ENCODE measurements at places on chromosomes 12 and 14.

DNA sequence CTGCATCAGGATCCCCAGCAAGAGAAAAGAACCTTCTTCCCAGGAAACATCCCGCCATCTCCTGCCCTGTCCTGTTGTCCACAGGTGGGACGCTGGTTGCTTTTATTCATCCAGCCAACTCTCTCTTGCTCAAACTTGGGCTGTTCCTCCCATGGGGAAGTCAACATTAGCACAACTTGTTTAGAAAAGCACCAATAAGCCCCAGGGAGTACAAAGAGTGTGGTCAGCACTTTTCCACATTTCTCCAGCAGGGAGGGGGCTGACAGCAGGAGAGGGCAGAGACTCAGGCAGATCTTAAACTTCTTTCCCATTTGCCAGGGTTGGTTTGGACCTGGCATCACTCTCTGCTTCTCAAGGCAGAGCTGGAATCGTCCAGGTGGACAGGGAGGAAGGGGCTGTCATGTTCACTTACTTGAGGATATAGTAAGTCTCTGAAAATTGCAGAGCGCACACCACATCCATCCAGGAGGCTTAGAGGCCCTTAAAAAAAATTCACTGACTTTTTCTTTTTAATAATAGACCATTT is 74.9 kb downstream of the RBM19 start:
- DNase-seq = no peak

DNA sequence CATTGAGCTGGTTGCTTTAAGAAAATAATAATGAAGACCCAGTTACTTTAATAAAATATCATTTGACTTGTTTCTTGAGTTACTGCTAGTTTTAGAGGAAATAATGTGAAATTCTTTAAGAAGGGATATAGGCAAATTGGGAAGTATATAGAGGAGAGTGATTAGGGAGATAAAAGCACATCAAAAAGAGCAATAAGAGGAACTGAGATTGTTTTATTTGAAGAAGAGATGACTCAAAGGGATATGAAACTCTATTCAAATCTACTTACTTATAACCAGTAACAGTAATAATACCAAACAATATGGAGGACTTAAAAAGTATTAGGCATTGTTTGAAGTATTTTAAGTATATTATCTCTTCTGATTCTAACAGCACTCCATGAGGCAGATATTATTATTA is 37.1 kb downstream of the LRRK2 start:
- DNase-seq = no peak

DNA sequence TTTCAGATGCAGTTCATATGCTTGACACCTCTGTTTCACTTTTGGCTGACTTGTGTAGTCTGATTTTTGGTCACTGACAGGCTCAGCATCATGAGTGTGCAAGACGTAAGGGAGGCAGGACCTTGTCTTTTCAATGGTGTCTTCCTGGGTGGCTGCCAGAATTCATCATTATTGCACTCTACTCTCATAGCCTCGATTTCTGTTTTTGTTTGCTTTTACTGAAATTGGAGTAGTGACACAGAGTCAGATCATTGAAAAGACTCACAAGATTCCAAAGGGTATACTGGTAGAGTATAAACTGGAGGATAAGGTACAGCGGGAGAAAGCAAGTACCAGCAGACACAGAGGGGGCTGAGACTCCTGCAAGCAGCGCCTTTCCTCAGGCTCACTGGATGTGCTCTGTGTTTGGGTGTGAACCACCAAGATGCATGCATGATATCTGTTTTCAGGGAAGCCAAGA is 126.3 kb upstream of the FGD4 start:
- no peak for DNase-seq

DNA sequence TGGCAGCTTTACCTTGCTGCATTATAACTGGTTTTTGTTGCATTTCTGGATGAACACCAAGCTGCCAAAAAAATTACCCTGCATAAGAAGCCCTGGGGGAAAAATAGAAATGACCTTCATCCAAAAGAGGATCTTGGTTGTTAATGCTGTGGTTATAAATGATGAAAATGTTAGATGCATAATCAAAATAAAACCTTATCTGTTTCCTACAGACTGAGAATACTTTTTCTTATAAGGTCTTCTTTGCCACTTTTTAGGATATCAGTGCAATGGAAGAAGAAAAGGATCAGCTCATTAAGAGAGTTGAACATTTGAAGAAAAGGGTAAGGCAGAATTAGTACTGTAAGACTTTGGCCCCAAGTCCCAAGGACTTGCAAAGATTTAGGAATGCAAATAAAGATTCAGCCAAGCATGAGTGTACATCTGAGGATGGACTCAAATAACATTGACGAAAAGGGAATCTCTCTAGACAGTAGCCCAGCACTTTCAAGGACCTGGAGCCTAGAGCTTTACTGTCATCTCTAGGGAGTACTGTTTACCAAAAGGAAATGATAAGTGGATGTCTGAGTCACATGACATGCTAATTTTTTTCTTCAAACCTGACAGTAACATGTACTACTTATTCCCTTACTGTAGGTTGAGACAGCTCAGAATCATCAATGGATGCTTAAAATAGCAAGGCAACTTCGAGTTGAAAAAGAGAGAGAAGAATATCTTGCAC is 10.7 kb downstream of the IFT81 start:
- DNase-seq = no peak

- DNase-seq = no peak
Measured at GRCh38 chr12:113055594-113056380, 743 bp upstream of the DTX1 start.

DNA sequence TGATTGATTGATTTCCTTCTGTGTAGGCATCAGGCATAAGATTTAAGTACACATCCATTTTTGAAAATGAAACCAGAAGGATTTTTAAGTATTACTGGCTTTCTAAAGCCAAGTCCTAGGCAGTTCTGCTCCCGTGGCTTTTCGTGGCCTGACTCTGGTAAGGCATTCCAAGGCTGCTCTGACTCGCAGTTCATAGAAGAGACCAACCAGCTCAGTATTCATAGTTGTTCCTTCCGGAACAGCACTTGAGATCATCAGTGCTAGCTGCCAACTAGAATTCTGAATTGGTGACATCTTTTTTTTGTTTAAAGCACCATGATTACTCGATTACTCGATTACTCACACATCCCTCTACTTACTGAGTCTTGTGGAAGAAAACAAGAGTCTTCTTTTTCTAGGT is 25.9 kb downstream of the SUDS3 start:
- DNase-seq = no peak

DNA sequence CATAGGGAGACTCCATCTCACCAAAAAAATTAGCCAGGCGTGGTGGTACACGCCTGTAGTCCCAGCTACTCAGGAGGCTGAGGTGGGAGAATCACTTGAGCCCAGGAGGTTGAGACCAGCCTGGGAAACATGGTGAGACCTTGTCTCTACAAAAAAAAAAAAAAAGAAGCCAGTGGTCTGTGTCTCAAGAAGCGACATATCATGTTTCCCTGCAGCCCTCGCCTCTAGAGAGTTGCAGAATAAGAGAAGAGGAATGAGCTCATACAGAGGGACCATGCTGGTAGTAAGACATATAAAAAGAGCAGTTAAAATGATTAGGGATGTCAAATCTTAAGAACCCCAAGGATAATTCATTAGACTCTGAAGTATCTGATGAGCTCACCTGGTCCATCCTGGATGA is 39.4 kb upstream of the BICDL1 start:
- no peak for DNase-seq

GRCh38 chr14:95660651-95661515 is 25.3 kb upstream of the TCL1B start:
- DNase-seq = no peak

- DNase-seq = no peak
Measured at GRCh38 chr14:76314521-76315034, 61.4 kb upstream of the ESRRB start.

DNA sequence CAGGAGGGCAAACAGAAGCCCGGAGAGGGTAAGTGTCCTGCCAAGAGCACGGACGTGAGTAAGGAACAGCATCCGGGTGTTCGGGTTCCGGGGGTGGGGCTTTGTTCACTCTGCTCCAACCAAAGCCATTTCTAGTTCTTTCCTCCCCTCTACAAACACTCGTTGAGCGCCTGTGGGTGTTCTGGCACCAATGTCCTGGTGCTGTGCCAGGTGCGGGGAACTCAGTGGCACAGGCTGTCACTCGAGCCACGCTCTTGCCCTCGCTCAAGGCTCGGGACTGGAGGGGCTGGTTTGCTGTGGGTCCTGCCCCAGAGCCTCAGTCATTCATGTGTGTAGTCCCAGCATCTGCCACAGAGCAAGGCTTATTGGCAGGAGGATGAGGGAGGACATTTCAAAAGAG is 157.5 kb downstream of the CALM1 start:
- no peak for DNase-seq

- DNase-seq = no peak
Measured at GRCh38 chr12:57477710-57478681, 1.7 kb downstream of the ARHGAP9 start.

DNA sequence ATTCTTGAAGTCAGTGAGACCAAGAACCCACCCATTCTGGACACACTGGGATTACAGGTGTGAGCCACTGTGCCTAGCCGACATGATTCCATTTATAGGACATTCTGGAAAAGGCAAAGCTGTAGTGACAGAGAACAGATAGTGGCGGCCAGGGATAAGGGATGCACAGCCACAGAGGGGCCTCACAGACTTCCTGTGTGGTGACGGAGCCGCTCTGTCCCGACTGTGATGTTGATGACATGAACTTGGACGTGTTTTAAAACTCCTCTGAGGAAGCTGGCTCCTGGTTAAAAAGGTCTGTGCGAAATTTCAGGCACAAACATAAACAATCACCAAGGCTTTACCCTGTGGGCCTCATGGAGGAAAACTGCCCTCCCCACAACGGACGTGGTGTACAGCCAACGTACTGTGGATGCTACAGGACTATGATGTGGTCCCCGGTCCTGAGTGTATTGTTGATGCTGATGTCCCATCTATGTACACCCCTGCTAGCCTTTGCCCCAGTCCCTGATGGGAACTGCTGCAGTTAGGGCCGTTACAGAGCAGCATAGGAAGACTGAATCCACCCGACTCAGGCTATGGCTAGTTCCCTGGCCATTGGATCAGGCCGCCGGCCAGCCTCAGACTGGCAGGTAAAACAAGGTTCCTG is 15.9 kb downstream of the ZNF605 start:
- no peak for DNase-seq

DNA sequence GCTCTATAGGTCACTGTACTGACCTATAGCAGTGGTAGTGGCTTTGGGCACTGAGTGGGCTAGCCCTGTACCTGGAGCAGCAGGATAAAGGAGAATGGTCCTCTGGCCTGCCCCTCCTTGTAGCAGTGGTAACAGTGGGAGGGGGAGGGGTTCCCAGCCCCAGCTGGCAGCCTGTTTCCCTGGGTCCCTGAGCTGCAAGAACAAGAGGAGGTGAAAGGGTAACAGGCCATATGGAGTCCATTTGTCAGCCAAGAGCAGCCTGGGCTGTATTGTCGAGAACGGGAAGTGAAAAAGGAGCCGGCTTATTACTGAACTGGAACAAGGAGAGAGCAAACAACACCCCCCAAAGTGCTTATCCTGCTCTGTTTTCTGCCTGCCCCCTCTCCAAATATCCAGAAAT is 73.8 kb upstream of the SRSF5 start:
- DNase-seq = no peak

DNA sequence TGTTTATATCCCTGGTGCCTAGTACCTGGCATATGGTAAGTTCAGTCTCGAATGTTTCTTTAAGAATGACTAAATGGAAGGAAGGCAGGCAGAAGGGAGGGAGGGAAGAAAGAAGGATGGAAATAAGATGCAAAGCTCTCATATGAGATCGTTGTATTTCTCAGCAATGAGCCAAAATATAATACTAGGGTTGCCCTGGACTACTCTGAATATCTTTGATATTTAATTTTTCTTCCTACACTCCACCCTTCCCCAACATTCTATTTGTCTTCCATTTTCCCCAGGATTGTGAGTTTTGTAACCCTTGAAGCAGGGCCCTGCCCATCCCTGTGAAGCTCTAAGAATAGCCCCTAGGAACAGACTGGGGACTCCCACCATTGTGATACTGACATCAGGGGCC is 43.9 kb downstream of the GUCY2C start:
- no peak for DNase-seq

GRCh38 chr14:69327507-69327906 is 67.5 kb downstream of the GALNT16 start:
- no peak for DNase-seq

DNA sequence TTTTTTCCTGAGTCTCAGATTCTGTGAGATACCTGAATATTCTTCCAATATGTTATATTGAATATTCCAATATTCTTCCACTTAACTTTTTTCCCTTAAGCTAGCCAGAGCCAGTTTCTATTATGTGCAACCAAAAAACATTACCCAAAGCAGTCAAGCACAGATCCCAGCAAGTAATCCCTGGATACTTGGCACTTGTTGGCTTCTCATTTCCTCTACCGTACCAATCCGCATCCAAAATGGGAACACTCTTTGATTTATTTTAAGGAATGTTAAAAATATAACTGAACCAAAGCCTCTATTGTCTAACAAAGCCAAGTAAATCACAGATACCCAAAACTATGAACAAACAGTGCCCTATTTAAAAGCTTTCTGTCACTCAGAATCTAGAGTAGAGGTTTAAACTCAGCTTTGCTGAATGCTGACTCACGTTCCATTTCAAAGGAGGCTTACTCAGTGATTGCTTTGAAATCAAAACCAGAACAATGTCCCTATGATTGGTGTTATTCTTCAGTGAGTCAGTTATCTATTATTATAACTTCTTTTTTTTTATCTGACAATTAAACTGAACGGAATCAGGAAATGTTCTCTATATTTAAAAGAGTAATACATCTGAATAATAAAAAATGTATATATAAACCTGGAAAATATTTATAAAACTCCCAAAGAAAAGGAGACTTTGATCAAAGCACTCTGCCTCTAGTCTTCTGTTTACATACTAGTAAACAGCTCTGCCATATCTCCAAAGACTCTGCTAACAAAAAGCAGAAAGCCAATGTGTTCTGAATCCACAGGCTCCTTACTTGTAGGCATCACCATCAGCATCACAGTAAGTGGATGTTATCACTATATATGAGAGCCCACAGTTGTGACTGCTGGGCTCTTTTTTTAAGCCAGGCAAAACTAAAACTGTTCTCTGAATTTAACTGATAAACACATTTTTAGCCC is 360.8 kb downstream of the CCDC91 start:
- DNase-seq = no peak

DNA sequence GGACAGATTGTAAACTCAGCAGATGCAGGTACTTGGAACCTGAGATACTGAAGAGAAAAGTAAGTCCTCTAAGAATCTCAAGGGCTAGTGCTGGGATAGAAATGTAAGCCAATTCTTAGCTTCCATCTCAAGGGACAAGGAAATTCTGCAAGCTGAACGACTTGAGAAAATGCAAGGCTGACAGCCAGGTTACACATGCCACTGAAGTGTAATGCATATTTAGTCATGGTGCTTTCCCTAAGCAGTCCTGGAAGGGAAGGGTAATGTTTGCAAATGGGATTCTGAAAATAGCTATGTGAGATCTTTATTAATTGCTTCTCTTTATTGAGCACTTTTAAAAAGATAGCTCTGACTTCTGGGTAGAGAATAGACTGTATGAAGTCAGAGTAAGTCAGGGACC is 402.7 kb upstream of the SEL1L start:
- no peak for DNase-seq

GRCh38 chr12:131894981-131895639 is 688 bp downstream of the ULK1 start:
- DNase-seq = no peak

GRCh38 chr12:51406290-51406689 is 15.1 kb upstream of the GALNT6 start:
- no peak for DNase-seq

- no peak for DNase-seq
Measured at GRCh38 chr14:67491741-67492507, 3.4 kb upstream of the TMEM229B start.

GRCh38 chr12:1993871-1994371 is 10.3 kb downstream of the DCP1B start:
- DNase-seq = no peak

Measured in esophagus squamous epithelium (tissue), 5 donors.